Inflammatory macrophage (primary cell): ENCODE measurements at places on chromosomes 16 and 17.

DNA sequence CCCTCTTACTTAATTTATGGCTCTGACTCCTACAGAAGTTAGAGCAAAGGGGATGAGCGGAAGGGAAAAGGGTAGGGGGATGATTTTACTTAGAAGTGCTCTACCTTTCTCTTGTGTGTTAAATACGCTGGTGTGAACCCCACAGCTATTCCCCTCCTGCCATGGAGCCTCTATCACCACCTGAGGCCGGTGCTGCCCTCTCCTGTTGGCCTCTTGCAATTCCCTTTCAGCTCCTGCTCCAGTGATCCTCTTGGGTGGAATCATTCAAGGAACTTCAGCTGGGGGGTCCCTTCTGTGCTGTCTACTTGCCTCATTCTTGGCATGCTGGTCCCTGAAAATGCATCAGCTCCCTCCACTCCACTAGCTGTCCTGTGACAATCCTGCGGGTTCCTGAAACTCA lies 41.8 kb upstream of the CDH8 start:
- no peak for DNase-seq

DNA sequence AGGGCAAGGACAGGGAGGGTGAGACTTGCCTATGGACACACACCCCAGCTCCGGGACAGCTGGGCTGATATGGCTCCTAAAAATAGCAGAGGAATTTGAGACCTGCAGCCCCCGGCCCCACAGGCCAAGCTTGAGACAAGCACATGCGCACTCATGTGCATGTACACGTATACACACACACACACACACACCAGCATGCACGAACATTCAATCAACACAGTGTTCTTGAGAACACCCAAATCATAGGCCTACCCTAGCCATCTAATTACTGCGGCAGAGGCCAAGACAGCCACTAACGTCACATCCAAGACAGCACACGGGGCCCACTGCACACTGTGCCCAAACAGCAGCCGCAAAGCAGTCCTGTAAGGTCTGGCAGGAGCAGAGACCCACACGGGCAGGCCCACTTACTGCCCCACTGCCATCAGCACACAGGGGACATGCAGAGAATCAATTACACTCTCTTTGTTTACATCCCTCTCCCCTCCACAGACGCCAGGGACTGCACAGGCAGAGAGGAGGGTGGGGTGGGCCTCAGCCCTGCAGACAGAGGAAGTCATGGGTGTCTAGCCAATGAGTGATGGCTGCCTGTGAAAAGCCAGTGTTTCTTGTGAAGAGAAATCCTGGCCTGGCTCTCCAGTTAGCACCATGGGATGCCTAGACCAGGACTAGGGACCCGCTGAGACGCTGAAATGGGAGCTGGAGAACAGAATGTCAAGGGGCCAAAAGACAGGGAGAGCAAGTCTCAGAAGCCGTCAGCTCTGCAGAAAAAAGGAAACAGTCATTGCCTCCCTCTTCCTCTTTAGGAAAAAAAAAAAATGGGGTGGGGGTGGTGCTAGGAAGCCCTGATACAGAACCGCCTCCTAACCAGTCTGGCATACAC lies 39.3 kb downstream of the MYO18A start:
- peak; percentile 73 for DNase-seq

DNA sequence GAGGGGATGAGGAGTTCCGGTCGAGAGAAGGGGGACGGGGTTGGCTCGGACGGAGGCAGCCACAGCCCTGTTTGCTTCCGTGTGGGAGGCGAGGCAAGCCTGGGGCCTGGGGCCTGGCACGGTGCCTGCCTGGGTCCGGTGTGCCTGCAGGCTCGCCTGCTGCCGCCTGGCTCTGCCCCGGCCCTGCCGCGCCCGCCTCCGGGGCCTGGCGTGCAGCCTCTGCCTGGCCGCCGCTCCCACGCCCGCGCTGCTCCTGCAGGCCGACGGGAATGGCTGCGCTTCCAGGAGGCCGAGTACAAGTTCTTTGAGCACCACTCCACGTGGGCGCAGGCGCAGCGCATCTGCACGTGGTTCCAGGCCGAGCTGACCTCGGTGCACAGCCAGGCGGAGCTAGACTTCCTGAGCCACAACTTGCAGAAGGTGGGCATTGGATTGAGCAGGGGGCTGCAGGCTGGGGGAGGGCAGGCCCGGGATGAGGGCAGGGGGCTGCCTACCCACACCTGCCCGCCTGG lies 53.1 kb downstream of the MRC2 start:
- no peak for DNase-seq

DNA sequence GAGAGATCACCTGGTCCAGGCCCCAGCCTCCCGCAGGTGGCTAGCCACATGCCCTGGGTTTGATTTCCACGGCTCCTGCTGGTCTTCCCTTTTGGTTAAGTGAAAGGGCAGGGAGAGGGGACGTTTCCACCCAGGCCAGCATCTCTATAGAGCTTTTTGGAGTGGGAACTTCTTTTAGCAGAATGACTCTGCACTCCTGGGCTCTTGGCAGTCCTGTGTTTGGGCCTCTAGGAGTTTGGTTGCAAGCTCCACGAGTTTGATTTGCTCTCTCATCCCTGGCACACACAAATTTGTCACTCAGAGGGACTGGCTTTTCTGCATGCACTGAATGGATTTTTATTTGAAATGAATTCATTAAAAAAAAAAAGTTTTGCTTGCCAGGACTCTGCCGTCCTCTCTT lies 32.8 kb downstream of the MSI2 start:
- DNase-seq = no peak

DNA sequence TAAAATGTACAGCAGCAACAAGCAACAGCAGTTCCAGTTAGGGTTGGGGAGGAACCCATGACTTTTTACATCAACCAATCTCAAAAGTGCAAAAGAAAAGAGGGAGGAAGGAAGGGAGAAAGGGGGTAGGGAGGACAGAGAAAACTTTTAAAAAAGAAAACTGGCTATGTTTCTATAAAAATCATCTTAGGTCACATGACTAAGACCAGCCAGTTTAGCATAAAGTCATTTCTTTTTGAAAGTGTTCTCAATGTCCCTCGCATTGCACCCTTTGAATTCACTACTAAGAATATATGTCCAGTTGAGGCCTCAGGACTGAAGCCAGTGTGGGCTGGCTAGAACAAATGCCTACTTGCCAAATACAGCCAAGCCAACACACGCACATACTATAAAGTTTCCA lies 28.9 kb downstream of the DCUN1D3 start:
- no peak for DNase-seq

DNA sequence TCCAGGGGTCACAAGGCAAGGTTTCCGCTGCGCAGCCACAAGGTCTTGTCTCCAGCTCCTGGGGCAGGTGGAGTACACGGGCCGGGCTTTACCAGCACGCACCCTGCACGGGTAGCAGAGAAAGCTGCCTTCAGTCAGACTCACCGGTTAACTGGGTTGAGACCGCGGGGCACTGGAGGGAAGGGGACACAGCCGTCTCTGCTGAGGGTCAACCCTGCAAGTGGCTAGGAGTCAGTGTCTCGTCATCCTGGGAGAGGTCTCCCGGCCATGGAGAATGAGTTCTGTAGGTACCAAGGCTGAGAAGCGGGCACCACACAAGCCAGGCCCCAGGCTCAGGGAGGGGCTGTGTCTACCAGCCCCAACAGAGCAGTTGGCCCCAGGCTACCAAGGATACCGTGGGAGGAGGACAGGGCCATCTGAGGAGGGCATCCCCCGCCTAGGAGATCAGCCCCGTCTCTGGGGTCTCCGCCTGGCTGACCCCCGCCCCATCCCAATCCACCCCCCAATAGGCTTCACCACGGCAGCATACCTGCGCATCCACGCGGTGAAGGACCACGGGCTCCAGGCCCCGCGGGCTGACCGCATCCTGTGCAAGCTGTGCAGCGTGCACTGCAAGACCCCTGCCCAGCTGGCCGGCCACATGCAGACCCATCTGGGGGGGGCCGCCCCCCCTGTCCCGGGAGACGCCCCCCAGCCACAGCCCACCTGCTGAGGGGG lies 2.8 kb upstream of the PRRT2 start:
- no peak for DNase-seq

DNA sequence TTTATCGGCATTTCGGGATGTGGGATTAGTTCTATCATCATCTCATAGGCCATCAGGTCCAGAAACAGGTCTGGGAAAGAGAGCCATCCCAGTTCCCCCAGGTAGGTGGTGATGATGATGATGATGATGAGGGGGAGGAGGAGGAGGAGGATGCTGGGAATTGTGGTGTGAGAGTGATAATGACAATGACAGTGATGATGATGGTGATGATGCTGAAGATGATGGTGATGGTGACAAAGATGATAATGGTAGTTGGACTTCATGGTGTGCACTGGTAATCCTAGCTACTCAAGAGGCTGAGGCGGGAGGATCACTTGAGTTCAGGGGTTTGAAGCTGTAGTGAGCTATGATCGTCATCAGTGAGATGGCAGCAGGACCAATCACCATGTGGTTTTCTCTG lies 16.3 kb upstream of the GCSH start:
- no peak for DNase-seq

GRCh38 chr17:82679586-82680465 lies 18.7 kb downstream of the RAB40B start:
- no peak for DNase-seq

DNA sequence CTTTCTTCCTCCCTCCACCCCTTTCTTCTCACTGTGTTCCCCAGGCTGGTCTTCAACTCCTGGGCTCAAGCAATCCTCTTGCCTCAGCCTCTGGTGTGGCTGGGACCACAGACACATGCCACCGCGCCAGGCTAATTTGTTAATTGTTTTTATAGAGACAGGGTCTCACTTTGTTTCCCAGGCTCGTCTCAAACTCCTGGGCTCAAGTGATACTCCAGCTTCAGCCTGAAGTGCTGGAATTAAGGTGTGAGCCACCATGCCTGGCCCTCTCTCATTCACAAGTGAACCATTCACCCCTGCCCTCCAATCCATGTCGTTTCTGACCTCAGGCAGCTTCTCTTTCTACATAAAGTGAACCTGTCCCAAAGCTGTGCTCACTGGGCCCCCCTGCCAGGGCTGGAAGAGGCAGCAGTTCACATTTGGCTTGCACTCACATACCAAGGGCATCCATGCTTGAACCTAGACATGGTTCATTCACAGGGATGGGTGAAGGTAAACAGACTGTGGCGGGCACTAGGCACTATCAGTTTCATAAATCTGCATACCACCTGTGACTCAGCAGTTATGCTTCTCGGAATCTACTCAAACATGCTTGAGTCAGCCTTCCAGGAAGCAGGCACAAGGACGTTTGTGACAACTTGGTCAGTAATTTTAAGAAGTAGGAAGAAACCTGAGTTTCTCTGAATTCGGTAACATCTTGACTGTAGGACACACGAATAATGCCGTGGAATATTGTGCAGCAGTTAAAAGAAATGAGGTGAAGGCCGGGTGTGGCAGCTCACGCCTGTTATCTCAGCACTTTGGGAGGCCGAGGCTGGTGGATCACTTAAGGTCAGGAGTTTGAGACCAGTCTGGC lies 6.0 kb upstream of the RNF213 start:
- peak; percentile 84 for DNase-seq

GRCh38 chr17:47884905-47885730 lies 10.9 kb upstream of the SP2 start:
- no peak for DNase-seq

- DNase-seq = no peak
Measured at GRCh38 chr17:35299135-35299534, 56.3 kb downstream of the SLFN5 start.

DNA sequence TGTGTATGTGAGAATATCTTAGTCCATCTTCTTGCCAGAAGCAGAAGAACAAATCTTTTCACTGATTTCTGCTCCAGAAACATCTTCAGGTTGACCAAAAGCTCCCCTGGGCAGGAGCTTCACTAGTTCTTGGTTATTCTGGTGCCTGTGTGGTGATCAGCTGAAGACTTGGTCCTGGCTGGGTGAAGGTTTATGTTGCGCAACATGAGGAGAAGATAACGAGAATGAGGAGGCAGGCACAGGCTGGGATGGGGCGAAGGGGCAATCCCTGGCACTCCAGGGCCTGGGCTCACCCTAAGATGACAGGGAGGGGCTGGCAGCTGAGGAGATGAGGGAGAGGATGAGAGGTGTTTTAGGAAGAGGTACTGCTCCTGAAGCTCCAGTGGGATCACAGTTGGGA lies 232.0 kb downstream of the NTN1 start:
- DNase-seq = no peak

GRCh38 chr17:77802811-77803220 lies 155.7 kb upstream of the TNRC6C start:
- no peak for DNase-seq

DNA sequence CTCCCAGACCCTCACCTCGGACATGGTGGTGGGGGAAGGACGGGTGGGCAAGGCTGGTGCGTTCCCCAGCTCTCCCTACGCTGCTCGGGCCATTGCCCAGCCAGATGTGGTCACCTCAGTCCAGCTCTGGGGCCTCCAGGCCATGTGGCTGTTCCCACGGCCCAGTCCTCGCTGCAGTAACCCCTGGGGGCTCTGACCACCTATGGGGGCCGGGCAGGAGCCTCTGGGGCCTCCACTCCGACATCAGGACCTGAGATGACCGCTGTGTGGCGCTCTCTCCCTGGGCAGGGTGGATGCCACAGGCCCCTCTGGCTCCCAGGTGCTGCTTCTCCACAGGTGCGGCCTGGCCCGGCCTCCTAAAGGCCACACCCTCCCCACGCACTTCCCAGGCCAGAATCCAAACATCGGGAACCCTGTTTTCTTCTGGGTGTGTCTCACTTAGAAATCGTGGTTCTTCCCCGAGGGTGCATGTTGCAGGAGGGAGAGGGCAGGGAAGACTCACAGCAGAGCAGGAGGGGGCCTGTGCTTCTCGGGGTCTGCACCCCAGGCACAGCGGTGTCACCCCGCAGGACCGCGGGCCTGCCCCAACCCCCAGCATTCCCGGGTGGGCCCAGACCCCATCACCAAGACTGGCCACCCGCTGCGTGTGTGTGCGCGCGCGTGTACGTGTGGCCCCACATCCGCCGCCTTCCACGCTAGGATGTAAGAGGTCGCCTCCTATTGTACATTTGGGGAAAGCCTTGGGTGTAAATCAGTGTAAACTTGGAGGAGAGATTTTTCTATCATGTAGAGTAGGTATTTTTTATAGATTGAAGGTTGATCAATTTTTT lies 5.9 kb upstream of the CAPN15 start:
- no peak for DNase-seq

GRCh38 chr16:9903-10665 lies 43.3 kb downstream of the POLR3K start:
- DNase-seq = no peak

DNA sequence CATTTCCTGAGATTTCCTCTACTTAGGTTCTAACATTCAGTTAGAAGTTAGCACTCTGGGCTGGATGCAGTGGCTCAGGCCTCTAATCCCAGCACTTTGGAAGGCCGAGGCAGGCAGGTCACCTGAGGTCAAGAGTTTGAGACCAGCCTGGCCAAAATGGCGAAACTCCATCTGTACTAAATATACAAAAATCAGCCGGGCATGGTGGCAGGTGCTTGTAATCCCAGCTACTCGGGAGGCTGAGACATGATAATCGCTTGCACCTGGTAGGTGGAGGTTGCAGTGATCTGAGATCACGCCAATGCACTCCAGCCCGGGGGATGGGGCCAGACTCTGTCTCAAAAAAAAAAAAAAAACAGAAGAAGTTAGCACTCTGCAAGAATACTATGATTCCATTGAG lies 1430.9 kb downstream of the CDH11 start:
- DNase-seq = no peak

DNA sequence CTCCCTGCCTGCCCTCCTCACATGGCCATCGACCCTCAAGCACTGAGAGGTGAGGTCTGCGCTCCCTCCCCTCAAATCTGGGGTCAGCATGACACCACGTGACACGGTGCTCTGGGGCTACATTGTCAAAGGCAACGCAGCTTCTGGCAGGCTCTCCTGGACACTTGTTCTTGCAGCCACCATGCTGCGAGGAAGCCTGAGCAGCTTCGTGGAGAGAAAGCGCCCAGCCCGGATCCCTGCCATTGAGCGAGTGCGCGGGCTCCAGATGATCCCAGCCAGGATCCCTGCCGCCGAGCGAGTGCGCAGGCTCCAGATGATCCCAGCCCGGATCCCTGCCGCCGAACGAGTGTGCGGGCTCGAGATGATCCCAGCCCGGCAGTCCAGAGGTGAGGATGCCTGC lies 70.9 kb upstream of the METRNL start:
- DNase-seq = no peak
